ENCODE measurements at places on chromosomes 7 and 10.

DNA sequence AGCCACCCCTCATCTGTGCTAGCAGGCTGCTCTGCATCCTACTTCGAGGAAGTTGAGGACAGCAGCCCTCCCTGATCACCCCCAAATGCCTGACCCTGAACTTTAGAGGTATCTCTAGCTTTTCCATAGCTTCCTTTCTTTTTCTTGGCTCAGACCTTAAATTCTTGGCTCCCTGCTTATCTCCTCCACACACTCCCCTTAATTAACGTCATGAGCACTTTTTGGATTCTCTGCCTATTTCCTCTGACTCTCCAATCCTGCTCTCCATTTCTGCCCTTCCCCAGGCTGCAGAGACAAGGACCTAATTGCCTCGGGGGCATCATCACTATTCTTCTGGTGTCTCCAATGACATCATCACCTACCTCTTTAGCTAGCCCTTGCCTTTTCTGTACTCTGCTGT lies 40.8 kb upstream of the SEC61G start:
- no peak for DNase-seq

DNA sequence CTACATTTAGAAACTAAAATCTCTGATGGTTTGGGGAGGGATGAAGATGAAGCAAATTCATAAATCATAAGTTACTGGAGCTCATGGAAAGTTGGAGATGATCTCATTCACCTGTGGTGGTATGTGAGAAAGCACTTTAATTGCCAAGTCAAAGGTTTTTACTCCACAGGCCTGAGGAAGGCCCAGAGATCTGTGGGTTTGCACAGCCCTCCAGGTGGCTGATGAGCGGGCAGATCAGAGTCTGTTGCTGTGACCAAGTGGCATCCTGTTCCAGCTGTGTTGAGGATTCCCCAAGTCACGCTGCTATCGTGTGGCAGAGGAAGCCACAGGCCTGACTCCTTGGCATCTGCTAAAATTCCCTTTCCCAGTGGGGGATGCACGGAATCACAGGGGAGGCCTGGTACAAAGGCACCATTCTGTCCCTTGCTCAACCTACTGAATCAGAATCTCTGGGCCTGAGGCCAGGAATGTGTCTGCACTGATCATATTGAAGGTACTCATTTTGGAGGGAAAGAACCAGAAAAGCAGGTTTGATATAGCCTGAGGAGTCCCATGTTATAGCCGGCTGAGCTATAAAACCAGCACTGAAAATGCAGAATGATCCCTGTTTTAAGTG lies 19.7 kb upstream of the DDC start:
- DNase-seq, result no peak

DNA sequence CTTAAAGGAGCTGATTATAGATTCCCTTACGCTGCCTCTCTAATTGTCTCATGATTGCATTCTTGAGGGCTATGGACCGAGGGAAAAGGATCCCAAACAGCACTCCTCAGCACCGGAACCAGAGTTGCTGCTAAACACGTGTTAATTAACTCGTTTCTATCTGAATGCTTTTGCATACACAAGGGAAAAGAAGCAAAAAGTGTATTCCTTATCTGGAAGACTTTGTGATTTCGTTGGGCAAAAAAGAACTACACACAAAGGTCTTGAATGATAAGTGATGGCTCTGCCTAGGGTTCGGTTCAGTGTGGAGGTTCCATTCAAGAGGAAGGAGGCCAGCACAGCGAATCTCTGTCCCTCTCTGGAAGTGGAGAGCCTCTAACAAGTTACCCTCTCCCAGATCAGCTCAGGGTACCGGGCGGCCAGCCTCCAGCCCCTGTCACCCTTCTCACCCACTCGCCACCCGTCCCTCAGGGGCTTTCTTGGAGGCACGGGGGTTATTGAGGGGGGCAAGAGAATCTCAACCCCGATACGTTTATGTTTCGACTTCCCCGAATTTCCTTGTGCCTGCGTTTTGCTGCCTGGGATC lies 515 bp upstream of the SLC4A2 start:
- DNase-seq, result no peak

DNA sequence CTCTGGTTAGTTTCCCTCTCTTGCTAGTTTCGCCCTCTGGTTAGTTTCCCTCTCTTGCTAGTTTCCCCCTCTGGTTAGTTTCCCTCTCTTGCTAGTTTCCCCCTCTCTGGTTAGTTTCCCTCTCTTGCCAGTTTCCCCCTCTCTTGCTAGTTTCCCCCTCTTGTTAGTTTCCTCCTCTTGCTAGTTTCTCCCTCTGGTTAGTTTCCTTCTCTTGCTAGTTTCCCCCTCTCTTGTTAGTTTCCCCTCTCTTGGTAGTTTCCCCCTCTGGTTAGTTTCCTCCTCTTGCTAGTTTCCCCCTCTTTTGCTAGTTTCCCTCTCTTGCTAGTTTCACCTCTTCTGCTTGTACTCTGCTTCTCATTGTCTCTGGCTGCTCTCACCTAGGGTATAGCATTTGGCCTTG lies 613.8 kb downstream of the LRMDA start:
- DNase-seq, result no peak

DNA sequence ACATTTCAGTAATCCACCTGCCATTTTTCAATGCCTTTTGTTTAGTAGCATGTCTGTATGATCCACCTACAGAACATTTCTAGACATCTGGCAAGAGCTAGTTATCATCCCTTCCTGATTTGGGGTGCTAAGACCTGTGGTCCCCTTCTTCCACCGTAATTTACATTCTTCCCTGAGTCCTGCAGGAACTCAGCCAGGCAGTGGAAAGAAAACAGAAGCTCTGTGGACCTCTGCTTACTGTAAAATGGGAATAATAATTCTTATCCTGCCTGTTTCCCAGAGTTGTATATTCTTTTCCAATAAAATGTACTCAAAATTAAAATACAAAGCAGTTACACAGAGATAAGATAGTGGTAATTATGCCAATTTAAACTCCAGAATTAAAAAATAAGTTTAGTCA lies 126.9 kb downstream of the TCF7L2 start:
- no peak for DNase-seq

DNA sequence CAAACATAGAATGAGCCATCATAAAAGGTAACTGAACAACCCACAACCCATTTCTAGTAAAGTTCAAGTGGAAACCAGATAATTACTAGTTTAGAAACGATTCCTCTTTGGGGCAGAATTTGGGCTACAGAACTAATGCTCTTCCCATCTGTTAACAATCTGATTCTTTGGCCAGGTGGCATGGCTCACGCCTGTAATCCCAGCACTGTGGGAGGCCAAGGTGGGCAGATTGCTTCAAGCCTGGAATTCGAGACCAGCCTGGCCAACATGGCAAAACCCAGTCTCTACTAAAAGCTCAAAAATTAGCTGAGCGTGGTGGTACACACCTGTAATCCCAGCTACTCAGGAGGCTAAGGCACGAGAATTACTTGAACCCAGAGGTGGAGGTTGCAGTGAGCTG lies 18.5 kb downstream of the CYP51A1 start:
- DNase-seq, result no peak

GRCh38 chr7:98085674-98086073 lies 21.0 kb upstream of the LMTK2 start:
- DNase-seq, result no peak

DNA sequence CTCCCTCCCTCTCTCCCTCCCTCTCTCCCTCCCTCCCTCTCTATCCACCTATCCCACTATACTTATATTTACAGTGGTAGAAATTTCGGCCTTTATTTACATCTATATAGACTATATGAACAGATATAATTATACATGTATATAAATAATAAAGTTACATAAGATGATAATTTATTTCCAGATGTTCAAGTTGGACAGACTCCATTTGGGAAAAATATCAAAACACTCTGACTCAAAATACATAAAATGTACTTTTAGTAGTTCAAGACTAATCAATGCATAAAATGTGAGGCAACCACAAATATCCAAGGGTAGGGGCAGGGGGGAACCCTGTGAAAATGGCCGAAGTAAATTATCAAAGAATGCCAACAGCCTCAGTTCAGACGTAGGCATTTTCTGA lies 203.0 kb downstream of the FANK1 start:
- DNase-seq, result no peak

DNA sequence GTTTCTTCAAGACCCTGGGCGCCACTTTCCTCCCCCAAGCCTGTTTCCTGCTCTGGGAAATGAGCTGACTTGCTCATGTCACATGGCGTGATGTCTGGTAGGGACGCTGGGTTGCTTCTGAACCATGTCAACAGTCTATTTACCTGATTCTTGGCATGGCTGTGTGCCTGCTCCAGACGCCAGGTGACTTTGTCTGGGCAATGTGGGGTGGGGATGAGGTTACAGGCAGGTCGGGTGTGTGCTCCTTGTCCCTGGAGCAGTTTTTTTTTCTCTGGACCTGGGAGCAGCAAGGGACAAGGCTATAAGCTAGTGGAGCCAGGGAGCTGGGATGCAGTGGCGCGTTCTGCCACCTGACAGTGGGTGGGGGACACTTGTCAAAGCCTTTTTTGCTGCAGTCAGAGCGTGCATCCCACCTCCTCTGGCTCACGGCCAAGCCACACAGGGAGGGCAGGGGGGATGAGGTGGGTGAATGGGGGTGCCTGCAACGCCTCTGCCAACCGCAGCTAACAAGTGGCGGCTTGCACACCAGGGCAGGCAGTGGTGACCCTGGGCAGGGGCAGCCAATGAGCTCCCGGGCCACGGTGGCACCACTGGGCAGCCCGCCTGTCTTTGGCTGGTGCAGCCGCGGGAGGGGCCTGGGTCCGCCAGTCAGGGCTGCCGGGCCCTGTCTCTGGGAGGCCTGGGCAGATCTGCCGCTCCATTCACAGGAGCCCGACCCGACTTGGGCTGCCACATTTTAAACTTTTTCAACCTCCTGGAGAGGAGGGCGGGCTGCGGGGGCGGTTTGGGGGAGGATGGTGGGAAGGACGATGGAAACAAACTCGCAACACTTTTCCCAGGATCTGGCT lies 22.9 kb downstream of the DNAJB12 start:
- DNase-seq, result no peak

DNA sequence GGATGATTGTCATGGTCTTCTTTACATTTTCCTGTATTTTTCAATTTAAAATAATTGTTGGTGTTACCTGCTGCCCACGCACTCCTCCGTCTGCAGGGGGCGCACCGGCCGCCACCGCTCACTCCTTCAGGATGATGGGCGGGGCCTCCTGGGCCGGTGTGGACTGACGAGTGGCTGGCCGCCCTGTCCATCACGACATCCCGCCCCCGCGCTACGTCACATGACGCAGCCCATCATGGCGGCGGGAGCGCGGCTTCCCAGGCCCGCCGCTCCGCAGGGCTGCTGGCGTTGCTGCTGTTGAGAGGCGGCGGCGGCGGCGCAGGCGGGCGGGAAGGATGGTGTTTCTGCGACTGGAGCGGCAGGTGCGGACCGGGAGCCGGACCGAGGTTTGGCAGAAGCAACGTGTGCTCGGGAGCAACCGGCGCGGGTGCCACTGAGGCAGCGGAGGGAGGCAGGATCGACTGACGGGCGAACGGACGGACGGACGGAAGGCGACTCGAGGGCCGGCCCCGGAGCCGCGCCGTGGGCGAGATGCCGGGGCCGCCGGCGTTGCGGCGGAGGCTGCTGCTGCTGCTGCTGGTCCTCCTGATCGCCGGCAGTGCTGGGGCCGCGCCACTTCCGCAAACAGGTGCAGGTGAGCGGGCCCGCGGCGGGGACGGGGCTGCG lies at the start of gene LMTK2:
LMTK2 (plus strand) TSS at position 216 of the 666 bp plus-strand sequence; CDS start at position 532, 316 bp downstream.
- no peak for DNase-seq

GRCh38 chr10:34161777-34162370 lies 653.2 kb downstream of the PARD3 start:
- DNase-seq, result no peak

GRCh38 chr7:22184549-22185199 lies 172.3 kb downstream of the RAPGEF5 start:
- DNase-seq, result no peak

GRCh38 chr7:99079104-99079503 lies 64.8 kb downstream of the SMURF1 start:
- no peak for DNase-seq

- no peak for DNase-seq
Observed at GRCh38 chr10:95236068-95236903, 42.2 kb downstream of the ACSM6 start.

GRCh38 chr10:96840841-96841518 lies 8.9 kb downstream of the LCOR start:
- no peak for DNase-seq

DNA sequence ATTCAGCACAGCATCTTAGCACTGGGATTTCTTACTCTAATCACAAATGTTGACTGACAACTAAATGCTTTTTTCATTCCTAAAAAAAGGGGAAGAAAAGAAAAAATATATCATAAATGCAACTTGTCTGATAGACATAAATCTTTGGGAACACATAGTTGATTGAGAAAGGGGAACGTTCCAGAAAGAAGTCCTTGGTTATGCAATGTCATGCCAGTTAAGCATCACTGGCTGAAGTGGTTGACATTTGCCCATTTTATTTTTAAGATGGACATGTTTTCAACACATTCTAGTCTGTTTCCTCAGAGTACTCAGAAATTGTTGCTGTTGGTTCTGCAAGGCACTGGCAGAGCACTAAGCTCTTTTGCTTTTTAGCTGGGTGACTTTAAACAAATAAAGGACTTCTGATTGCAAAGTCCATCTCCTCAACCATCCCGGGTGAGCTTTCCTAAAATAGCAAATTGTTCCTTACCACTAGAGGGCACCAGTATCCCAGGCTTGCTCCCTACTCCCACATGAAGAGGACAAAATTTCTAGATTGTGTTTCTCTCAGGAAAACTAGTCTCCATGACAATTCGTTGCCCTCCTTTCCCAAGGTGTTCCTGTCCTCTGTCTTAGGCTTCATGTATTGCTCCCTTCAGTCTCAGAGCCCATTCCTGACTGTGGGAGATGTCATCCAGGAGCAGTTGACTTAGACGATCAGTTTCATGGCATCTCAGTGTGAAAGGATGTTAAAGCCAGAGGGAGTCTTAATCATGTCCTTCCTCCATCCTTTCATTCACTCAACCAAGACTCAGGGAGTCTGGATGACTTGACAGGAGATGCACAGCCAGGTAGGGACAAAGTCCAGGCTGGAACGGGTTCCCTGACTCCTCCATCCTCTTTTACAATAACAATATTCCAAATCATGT lies 23.9 kb downstream of the OPALIN start:
- peak; percentile 9 for DNase-seq
